Caki2 (cell line): ENCODE measurements at places on chromosomes 7 and 10.
A peak's percentile ranks its signal among the peaks of the same experiment; 100 is the strongest.

GRCh38 chr7:3493499-3493898, 192.4 kb downstream of the SDK1 start:
- peak; percentile 46 for DNase-seq

DNA sequence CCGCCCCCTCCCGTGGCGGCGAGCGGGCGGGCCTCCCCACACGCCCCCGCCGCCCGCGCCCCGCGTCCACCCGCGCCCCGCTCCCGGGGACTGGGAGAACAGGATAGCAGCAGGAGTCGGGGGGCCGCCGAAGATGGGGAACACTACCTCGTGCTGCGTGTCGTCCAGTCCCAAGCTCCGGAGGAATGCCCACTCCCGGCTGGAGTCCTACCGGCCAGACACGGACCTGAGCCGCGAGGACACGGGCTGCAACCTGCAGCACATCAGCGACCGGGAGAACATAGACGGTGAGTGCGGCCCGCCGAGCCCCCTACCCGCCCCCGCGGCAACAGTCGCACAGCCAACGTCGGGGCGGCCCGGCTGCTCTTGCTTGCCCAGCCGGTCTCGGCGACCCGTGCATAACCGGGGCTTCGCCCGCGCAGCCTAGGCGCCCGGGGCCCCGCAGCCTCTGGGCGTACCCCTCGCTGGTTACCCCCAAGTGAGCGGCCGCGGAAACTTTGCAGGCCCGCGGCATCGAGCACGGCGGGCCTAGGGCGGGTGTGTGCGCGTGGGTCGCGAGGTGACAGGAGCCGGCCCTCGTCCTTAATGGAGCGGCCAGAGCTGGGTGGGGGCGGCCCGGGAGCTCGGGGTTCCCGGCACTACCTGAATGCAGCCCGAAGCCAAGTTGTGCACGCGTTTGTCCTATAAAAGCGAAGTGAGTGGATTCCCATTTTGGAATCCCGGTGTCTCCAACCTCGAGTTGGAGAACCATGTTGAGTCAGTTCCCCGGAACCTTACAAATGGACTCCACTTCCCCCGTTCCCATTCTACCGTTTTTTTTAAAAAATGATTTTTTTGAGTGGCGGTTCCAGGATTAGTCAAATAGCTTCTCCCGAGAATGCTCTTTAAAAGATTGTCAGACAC, 863 bp downstream of the CCNY start:
- DNase-seq, result peak; percentile 33

DNA sequence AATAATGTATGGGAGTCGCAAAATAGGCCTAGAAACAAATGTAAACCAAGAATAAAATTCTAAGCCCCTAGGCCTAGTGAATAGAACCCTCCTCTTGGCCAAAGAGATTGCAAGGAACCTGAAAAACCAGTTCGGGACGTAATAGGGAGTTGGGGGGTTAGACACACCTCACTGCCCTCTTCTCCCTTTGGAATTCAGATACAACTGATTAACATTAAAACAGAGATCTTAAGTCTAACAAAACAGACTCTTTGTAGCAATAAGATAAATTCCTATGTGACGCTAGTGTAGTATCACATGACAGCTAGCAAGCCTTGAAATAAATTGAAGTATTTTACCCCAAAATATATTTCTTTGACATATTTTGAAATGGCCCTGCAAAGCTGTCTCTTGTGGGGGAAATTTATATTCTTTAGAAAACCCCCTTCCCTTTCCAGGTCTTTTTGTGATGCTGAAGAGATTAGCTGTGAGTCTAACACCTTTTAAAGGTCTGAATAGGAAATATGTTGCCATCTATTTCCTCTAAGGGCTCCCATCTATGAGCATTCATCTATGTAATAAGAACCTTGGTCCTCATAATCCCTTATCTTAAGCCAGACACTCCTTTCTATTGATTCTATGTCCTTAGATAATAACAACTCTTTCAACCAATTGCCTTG, 623.4 kb upstream of the NRG3 start:
- DNase-seq, result no peak

GRCh38 chr7:34453150-34453549, 204.9 kb upstream of the NPSR1 start:
- no peak for DNase-seq

GRCh38 chr7:4265676-4266075, 416.4 kb upstream of the FOXK1 start:
- no peak for DNase-seq

DNA sequence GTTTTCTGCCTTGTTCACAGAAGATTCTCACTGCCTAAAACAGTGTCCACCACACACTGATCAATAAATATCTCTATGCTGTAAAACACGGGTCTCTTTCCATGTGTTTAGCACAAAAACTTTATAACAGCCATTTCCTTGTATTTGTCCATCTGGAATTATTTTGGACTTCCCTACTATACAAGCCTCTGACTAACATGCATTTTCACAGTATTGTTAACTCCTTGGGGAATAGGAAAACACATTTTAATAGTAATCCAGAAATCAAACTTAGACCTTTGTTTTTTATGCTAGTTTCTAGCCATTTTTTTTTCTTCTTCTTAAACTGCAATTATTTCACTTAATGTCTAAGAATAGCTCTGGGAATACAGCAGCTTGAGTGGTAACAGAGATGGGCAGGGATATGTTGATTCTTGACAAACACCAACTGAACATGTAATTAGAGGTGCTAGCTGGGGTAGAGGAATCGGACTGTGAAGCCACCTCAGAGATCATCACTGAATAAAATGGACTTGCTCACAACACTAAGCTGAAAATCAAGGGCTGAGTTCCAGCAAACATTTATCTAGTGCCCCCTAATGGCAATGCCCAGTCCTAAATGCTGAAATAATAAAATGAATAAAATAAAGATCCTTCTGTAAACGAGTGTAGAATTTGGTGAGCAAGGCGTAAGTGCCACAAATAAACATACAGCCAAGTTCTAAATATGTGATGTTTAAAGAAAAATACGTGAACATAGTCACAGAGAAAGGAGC, 593.1 kb downstream of the SORCS1 start:
- DNase-seq, result no peak

DNA sequence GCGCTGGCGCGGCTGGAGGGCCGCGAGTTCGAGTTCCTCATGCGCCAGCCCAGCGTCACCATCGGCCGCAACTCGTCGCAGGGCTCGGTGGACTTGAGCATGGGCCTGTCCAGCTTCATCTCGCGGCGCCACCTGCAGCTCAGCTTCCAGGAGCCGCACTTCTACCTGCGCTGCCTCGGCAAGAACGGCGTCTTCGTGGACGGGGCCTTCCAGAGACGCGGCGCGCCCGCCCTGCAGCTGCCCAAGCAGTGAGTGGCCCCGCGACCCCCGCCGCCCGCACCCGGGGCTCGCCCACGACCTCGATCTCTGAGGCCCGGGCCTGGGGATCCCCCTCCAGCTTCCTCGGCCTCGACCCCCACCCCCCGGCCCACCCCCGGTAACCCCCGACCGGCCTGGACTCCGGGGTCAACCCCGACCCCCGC, 537 bp downstream of the FOXK1 start:
- DNase-seq, result peak; percentile 41

DNA sequence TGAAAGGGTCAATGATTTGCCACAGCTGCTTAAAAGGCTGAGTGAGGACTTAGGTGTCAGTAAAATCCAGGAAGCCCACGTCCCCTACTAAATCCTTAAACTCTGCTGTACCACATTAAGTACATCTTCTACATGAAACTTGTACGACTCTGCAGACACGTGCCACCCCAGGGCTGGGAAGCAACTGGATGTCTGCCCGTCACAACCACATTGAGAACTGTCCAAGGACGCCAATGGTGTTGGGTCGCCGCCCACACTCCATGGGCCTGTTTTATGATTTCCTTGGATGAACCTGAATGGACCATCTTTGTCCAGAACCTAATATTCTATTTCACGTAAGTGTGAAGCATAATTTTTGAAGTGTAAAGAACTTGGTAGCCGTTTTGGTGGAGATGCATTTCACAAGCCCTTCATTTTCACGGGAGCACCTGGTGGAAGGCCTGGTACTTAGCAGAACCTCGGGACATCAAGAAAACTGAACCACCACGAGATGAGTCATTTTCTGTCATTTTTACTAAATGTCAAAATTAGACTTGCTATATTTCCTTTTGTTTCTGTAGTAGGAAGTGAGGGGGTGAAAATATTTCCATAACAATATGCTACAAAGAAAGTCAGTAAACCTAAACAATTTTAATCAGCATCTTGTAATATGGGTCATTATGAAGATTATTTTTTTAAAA, 134.9 kb downstream of the SFMBT2 start:
- no peak for DNase-seq

- no peak for DNase-seq
Measured at GRCh38 chr7:44235582-44236332, 35.0 kb downstream of the YKT6 start.

- DNase-seq, result no peak
Measured at GRCh38 chr7:119974972-119975371, 298.0 kb upstream of the KCND2 start.

- DNase-seq, result no peak
Measured at GRCh38 chr10:3636356-3637181, 148.4 kb downstream of the KLF6 start.

DNA sequence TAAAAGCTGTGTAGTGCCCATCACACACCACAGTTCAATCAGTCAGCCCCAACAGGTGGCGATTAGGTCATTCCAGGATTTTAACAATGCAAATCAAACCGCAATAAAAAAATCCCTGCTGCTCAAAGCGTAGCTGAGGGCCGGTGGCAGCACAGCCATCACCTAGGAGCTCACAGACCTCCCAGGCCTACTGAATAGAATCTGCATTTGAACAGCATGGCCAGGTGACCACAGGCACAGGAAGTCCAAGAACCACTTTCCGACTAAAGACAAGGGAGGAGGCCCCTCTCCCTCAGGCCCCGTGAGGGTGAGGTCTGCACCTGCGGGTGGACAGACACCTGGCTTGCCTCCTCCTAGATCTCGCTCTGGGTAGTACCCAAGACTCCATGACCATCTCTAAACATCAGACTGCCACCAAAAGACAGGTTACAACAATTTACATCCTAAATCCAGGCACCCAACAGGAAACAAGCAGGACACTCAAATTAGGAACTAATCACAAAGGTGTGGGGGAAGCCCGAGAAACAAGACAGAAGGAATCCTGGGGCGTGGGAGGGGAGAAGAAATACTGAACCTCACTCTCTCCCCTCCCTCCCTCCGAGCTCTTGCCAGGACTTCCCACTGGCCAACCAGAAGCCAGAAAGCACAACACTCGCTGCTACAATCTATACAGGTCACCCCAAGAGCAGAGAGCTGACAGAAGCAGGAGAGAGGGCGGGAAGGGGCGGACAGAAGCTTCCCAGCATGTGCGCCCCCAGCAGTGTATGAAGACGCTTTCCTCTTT, 19.2 kb downstream of the GNA12 start:
- no peak for DNase-seq

- DNase-seq, result no peak
Measured at GRCh38 chr7:108503112-108504026, 22.6 kb downstream of the PNPLA8 start.

GRCh38 chr10:32939296-32940111, 18.5 kb downstream of the ITGB1 start:
- no peak for DNase-seq

DNA sequence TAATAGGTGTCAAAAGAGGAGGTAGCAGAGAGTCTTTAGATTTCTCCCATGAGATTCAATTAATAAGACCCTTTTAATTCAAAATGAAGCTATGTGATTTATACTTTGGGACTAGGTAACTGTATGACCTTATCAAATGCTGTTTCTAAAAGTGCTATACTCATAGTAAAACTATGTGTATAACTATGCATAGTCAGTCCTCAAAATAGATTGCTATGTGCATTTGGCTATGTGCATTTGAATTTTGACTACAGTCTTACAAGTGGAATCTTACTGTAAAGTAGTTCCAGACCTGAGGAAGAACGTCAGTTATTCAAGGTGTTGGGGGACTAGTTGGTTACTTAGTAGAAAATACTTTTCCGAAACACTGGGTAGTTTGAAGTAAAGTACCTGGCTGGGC, 36.9 kb downstream of the ADD3 start:
- no peak for DNase-seq
